ENCODE measurements at places on chromosomes 1 and 21. TPM values are rescaled to one million over a fixed set of nuclear protein-coding genes. Genes with fewer than 3 reads are reported as not detected.

DNA sequence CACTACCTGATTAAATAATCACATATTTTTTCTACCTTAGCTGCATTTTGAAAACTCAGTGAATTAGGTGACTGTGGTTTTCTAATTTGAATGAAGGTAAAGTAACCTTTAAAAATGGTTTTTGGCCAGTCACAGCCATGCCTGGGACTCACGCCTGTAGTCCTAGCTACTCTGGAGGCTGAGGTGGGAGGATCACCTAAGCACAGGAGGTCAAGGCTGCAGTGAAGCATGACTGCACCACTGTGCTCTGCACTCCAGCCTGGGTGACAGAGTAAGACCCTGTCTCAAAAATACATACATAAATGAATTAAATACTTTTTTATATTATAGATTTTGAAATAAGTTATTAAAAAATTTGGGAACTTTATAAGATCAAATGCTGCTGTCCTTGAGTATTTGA, 5.7 kb downstream of the CNST start:
- H3K36me3 ChIP-seq: no peaks in the 10 kb centered on the region
- no peak for DNase-seq
- H3K27ac ChIP-seq: peak overlapping the region; percentile 75
- no peak overlapping the region for H3K4me3 ChIP-seq
- peaks cover 67% of the 10 kb centered on the region for H3K4me1 ChIP-seq

- H3K27ac ChIP-seq: no peak overlapping the region
- no peaks in the 10 kb centered on the region for H3K4me1 ChIP-seq
- no peaks in the 10 kb centered on the region for H3K36me3 ChIP-seq
- H3K27me3 ChIP-seq: no peaks in the 10 kb centered on the region
- DNase-seq: no peak
These were observed 56.0 kb upstream of the EDARADD start for GRCh38 chr1:236338096-236338495.

GRCh38 chr1:1325288-1326074, 879 bp downstream of the CPTP start:
- H3K4me1 ChIP-seq: peaks cover 41% of the 10 kb centered on the region
- DNase-seq: no peak
- H3K4me3 ChIP-seq: peak overlapping the region; percentile 100
- peak overlapping the region; percentile 91 for H3K27ac ChIP-seq

DNA sequence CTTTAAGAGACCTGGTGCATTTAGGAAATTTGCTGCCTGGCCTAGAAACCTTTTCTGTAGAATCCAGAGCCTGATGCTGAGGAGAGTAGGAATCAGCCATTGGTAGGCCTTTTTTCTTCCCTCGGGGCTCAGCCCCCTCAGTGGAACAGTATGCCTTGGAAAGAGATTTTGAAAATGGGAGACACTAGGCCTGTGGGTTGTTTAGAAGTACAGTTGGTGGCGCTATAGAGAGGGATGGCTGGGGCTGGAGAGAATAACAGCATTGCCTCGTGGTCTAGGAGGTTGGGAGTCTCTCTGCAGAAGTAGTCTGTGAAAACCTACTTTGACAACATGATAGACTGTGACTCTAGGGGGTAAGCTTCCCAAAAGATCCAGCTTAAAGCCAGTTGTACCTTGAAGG, 8.2 kb downstream of the KIF2C start:
- no peak overlapping the region for H3K4me3 ChIP-seq
- no peaks in the 10 kb centered on the region for H3K27me3 ChIP-seq
- no peaks in the 10 kb centered on the region for H3K4me1 ChIP-seq
- no peak overlapping the region for H3K27ac ChIP-seq

The KCNT2 gene
- total RNA-seq: 3.7 TPM

GRCh38 chr1:5947071-5947821, 45.0 kb downstream of the NPHP4 start:
- H3K36me3 ChIP-seq: peaks cover 58% of the 10 kb centered on the region
- H3K27ac ChIP-seq: no peak overlapping the region
- no peaks in the 10 kb centered on the region for H3K27me3 ChIP-seq
- no peak overlapping the region for H3K4me3 ChIP-seq

The BCAN gene
- total RNA-seq: not detected

The PLPPR5 gene
- total RNA-seq: not detected

DNA sequence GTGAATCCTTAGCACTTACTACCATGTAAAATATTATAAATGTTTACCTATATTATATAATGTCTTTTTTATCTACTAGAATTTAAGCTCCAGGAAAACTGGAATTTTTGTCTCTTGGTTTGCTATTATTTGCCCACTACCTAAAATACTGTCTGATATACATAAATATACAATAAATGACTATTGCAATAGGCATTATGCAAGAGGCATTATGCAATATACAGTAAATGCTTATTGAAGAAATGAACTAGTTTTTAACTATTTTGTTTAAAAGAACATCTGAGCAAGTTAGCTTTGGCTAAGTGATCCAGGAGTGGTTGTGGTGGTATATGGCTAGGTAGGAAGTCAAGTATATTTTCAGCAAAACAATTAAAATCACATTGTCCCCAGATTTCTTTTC, 640.2 kb upstream of the PKN2 start:
- H3K36me3 ChIP-seq: no peaks in the 10 kb centered on the region
- H3K4me3 ChIP-seq: no peak overlapping the region
- H3K4me1 ChIP-seq: no peaks in the 10 kb centered on the region
- no peaks in the 10 kb centered on the region for H3K27me3 ChIP-seq

The C1QA gene
- total RNA-seq: 935 TPM

DNA sequence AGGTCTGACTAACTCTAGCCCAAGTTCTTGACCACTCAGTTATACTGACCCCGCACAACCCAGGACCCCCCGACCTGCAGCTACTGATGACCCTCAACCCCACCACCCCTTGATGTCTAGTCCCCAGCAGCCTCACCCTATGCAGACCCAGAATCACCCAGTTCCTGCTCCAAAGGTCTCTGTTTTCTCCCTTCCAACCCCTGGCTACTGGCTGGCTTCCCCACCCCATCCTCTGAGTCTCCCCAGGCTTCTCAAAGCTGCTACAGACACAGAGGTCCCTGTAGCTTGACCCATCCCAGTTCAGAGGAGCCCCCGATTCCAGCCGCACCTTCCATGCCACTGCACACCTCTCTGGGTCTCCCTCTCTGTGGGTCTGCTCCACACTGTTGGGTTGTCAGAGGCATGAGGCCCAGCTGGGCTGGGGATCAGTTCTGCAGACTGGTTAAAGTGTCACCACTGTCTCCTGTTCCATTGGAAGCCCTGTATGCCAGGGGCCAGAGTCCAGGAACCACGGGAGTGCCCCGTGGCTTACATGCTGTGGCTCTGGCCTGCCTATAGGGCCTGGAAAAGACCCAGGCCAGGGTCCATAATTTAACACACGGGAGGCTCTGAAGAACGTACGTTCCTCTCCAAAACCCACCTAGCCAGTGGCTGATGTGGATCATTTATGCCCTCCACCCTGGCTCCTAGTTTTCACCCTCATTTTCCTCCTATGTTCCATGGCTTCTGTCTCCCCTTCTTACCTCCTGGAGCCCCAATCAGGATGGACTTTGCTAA, 497 bp downstream of the PKLR start:
- no peak overlapping the region for H3K4me3 ChIP-seq
- H3K27ac ChIP-seq: no peak overlapping the region
- no peaks in the 10 kb centered on the region for H3K4me1 ChIP-seq

The NMNAT2 gene
- total RNA-seq: 0.62 TPM

- H3K4me3 ChIP-seq: no peak overlapping the region
- H3K36me3 ChIP-seq: no peaks in the 10 kb centered on the region
- no peak overlapping the region for H3K27ac ChIP-seq
- H3K4me1 ChIP-seq: no peaks in the 10 kb centered on the region
- no peaks in the 10 kb centered on the region for H3K27me3 ChIP-seq
- no peak for DNase-seq
These were observed 662.5 kb downstream of the PLA2G4A start for GRCh38 chr1:187491082-187491720.

GRCh38 chr1:240917976-240918375, 306.0 kb upstream of the GREM2 start:
- H3K36me3 ChIP-seq: no peaks in the 10 kb centered on the region
- no peak overlapping the region for H3K27ac ChIP-seq
- H3K4me3 ChIP-seq: no peak overlapping the region
- H3K4me1 ChIP-seq: no peaks in the 10 kb centered on the region
- DNase-seq: no peak

DNA sequence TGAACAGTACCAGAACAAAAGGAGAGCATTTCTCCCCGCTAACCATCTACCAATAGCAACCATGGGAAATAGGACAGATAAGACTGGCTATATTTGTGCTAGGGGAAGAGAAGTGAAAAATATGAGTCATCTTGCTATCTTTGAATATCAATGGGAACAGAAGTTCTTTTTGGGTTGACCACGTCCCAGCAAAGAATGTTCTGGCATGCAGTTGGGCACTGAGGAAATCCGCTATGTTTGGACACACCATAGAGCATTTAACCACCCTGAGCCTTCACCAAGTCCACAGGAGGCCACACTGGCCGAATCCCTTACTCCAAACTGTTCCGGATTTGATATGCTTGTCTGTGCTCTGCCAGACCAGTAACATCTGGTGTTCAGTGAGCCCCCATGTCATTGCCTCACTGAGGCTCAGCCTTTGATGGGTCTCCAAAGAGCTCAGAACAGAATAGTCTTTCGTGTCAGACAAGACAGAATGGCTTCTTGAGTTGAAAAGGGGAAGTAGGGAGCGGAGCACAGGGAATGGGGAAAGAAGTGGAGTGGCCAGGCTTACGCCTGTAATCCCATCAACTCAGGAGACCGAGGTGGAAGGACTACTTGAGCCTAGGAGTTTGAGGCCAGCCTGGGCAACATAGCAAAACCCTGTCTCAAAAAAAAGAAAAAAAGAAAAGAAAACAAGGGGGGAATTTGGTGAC, 81.4 kb downstream of the SMYD2 start:
- peaks cover 49% of the 10 kb centered on the region for H3K36me3 ChIP-seq
- H3K27ac ChIP-seq: no peak overlapping the region
- DNase-seq: no peak
- no peaks in the 10 kb centered on the region for H3K4me1 ChIP-seq
- no peak overlapping the region for H3K4me3 ChIP-seq
- H3K27me3 ChIP-seq: no peaks in the 10 kb centered on the region

The MROH9 gene
- 1.2 TPM for total RNA-seq

DNA sequence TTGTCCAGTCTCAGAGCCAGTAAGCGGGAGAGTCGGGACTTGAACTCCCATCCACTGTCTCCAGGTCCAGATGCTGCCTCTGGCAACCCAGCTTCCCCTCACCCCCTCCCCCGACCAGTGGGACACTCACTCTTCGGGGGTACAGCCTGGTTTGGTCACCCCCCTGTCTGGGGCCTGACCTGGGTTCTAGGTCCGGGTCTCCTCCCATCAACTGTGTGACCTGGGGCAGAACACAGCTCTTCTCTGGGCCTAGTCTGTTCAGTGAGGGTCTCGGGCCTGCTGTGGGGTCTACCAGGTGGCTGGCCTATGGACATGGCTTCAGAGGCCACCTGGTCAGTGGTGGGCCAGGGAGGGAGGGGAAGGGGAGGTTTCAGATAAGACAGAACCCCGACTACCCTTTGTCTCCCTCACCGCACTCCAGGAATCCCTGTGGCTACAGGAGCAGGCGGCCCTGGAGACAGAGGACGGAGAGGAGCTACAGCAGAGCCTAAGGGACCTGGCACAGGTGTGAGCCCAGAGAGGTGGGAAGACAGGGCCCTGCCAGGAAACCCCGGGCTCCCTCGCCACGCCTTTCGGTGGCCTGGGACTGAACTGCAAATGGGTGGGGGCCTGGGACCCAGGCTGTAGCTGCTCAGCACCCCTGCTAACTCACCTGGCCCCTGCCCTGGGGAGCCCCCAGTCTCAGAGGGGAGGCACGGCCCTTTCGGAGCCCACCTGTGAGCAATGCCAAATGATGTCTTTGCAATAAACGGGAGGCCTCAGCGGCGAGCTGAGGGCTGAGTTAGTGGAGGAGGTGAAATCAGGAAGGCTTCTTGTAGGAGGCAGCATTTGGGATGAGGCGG, 4.1 kb upstream of the NBPF3 start:
- H3K36me3 ChIP-seq: no peaks in the 10 kb centered on the region
- H3K27ac ChIP-seq: no peak overlapping the region
- peaks cover 4% of the 10 kb centered on the region for H3K4me1 ChIP-seq
- peak overlapping the region; percentile 46 for H3K4me3 ChIP-seq
- DNase-seq: no peak

The SGIP1 gene
- total RNA-seq: 12.4 TPM

The MSH4 gene
- total RNA-seq: 0.65 TPM

DNA sequence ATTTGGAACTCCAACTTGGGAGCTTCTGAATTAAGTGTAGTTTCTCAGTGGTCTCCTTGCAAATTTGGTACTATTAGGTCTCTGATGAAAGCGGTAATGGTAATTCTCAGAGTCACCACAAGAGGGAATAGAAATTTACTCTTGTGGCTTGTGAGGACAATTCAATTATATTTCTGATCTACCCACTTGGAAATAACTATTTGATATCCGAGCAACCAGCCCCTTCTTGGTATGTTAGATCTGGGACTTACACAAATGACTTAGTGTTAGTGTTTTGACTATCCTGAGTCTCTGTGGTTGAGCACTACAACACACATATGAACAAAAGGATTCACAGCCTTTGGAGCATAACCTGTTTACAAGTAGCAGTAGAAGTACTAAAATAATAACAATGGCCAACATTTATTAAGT, 68.1 kb downstream of the RPS6KA1 start:
- no peak overlapping the region for H3K27ac ChIP-seq
- H3K4me1 ChIP-seq: peaks cover 16% of the 10 kb centered on the region
- DNase-seq: no peak
- H3K36me3 ChIP-seq: no peaks in the 10 kb centered on the region

DNA sequence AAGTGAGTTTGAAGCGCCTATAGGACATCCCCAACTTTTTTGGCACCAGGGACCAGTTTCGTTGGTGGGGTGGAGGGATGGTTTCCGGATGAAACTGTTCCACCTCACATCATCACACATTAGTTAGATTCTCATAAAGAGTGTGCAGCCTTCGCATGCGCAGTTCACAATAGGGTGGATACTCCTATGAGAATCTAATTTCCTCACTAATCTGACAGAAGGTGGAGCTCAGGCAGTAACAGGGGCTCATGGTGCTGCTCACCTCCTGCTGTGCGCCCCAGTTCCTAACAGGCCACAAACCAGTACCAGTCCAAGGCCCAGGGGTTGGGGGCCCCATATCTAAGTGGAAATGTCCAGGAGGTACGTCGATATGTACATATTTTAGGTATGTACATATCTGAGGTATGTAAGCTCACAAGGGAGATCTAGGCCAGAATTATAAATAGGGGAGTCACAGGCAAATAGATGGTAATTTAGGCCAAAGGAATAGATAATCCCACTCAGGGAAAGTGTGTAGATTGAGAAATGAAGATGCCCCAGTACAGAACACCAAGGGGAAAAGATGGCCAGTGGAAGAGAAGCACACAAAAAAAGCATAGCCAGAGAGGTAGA, 27.5 kb upstream of the RASAL2 start:
- H3K4me1 ChIP-seq: peaks cover 3% of the 10 kb centered on the region
- no peaks in the 10 kb centered on the region for H3K36me3 ChIP-seq
- H3K4me3 ChIP-seq: no peak overlapping the region
- DNase-seq: no peak
- H3K27me3 ChIP-seq: no peaks in the 10 kb centered on the region

The SLC45A1 gene
- total RNA-seq: 0.92 TPM

The DHX9 gene
- 121 TPM for total RNA-seq

The DHCR24 gene
- 674 TPM for total RNA-seq

GRCh38 chr1:219566951-219567947, 45.7 kb downstream of the ZC3H11B start:
- no peak overlapping the region for H3K27ac ChIP-seq
- H3K27me3 ChIP-seq: no peaks in the 10 kb centered on the region
- H3K4me3 ChIP-seq: no peak overlapping the region
- no peaks in the 10 kb centered on the region for H3K36me3 ChIP-seq
- H3K4me1 ChIP-seq: no peaks in the 10 kb centered on the region

The EFHD2 gene
- total RNA-seq: 100 TPM

Data from lower lobe of right lung (tissue), 2 donors.